ENCODE measurements at places on chromosomes 12 and 14.
A peak's percentile ranks its signal among the peaks of the same experiment; 100 is the strongest.

- no peak for DNase-seq
Observed at GRCh38 chr12:58393152-58393551, 451.8 kb downstream of the ATP23 start.

DNA sequence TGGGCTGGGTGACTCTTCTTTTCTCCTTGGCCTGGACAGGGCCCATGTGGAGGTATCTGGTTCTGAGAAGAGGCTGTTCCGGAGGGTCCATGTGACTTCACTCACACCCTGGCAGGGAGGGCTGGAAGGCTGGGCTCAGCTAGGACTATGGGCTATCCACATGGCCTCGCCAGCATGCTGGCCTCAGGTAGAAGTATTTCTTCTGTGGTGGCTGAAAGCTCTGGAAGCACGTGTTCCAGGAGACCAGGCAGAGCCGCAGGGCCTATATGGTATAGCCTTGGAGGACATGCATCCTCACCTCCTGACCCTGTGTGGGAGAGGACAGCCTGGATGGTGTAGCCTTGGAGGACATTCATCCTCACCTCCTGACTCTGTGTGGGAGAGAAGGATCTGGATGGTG is 38.2 kb upstream of the FZD10 start:
- no peak for DNase-seq

DNA sequence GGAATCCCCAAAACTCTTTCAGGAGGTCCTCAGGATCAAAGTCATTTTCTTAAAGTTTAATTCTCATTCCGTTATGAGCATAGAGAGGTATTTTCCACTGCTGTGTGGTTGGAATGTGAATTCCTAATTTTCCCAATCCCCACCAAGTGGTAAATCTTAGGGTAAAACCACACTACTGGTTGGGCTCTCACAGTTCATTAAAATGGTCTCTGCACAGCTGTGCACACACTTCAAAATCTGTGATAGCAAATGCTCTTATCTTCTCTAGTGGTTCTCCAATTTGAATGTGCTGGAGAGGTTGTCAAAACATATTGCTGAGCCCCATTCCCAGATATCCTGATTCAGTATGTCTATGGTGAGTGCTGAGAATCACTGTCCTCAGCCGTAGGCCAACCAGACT is 189.1 kb downstream of the BMP4 start:
- no peak for DNase-seq

DNA sequence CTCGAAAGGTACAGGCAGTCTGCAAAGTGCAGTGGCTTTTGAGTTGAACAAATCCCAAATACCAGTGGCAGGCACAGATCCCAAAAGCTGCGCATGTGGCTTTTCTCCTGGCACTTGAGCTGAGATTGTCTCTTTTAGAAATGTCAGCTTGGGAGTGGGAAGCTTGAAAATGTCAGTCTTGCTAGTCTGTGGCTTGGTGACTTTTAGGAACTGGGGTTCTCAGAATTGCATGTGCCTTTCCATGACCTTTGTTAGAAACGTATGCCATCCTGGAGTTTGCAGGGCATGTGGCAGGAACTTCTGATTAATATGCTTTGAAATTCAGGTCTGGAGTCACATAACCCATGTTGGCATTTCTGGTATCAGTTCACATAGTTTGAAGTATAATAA is 182.1 kb downstream of the CHST11 start:
- DNase-seq, result no peak

- no peak for DNase-seq
Observed at GRCh38 chr12:46794593-46795190, 31.1 kb downstream of the SLC38A4 start.

GRCh38 chr12:779745-780734 is 27.7 kb downstream of the WNK1 start:
- DNase-seq, result no peak

- DNase-seq, result no peak
Observed at GRCh38 chr12:69821032-69821455, 4.0 kb upstream of the MYRFL start.

DNA sequence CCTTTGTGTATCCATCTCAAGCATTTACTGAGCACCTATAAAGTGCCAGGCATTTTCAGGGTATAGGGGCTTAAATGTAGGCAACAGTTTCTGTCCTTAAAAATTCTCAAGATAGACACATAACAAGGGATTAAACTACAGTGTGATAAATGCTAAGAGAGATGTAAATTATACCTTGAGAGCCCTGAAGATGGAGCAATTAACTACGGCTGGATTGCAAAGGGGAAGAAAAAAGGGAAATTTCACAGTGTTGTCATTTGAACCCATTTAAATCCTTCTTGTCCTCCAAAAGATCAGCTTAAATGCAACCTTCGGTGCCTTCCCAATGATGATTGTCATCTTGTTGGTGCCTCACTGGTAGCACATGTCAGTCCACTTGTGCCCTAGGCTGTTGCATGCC is 11.5 kb upstream of the IL26 start:
- DNase-seq, result peak; percentile 27

DNA sequence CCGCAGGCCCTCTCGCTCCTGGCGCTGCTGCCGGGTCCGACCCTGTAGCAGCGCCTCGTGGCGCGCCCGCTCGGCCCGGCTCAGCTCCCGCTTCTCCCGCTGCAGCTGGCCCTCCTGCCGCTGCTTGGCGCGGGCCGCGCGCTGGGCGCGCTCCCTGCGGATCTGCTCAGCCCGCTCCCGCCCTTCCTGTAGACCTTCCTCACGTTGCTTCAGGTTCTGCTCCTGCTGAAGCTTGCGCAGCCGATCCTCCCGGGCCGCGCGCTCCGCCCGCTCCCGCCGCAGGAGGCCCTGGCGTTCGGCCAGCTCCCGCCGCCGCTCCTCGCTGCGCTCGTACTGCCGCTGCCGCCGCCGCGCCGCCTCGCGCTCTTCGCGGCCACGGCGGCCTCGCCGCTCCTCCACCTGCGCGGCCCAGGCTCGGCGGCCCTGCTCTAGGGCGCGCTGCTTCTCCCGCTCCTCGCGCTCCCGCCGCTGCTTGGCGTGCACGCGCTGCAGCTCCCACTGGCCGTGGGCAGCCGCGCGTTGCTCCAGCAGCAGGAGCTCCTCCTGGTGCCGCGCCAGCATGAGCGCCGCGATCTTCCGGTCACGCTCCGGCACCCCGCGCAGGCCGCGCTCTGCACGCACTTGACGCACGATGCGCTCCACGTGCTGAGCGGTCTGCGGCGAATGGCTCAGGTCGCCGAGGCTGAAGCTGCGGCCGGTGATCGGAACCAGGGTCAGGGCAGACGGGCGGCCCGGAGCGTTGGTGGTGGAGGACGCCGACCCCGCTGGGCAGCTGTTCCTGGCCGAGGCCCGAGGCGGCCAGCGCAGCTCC is 2.4 kb downstream of the CCDC177 start:
- DNase-seq, result no peak

GRCh38 chr12:132437252-132437932 is 52.6 kb upstream of the FBRSL1 start:
- no peak for DNase-seq

DNA sequence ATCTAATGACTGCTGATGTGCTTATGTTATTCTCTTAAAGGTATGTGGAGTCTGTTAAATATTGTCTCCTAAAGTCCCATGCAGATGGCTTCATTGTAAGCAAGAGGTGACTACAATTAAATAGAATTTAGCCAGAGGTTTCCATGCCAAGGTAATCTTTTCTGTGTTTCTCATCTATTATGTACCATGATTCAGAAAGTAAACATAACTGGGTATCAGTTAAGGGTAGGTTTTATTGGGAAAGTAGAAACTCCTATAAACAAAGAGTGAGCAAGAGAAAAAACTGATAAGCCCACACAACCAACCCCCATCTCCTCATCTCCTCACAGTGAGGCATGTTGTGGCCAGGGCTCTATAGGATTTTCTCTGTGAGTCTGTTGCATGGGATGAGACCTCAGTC is 611.7 kb downstream of the SNAPC1 start:
- DNase-seq, result no peak

- DNase-seq, result no peak
Observed at GRCh38 chr12:47725893-47726292, 603 bp upstream of the ENDOU start.

DNA sequence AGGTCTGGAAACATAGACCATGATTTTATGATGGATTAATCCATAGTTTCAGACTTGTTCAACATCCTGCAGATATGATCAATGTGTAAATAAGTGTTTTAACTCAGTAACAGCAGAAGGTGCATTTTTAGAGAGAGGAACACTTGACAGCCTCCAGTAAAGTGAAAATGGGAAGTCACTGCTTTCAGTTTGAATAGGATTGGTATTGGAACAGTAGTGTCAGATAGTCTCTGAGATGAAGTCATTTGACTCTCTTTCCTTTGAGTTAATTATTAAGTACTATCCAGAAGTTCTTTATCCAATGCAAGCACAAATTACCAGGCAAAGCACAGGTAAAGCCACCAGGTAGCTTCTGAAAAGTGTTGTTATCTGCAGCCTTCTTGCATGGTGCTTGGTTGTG is 14.5 kb upstream of the NAV3 start:
- DNase-seq, result peak; percentile 43

- no peak for DNase-seq
Observed at GRCh38 chr14:64061706-64062105, 208.9 kb downstream of the SYNE2 start.

DNA sequence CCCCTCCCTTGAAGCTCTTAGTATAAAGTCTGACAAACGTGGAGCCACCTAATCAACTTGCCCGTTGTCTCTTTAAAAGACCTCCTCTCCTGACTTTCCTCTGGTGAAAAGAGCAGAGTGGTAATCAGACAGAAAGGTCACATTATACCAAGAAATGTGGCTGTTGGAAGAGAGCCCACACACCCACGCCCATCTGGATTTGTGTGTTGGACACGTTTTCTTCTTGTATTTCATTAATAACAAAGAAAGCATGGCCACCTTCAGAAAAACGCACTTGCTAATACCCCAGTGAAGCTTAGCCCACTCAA is 41.3 kb downstream of the CCDC60 start:
- DNase-seq, result no peak

- no peak for DNase-seq
Observed at GRCh38 chr14:56933446-56933845, 123.2 kb upstream of the OTX2 start.

GRCh38 chr14:93903342-93904184 is 23.6 kb upstream of the FAM181A start:
- DNase-seq, result no peak

GRCh38 chr12:79453820-79454219 is 236.9 kb downstream of the PAWR start:
- no peak for DNase-seq

DNA sequence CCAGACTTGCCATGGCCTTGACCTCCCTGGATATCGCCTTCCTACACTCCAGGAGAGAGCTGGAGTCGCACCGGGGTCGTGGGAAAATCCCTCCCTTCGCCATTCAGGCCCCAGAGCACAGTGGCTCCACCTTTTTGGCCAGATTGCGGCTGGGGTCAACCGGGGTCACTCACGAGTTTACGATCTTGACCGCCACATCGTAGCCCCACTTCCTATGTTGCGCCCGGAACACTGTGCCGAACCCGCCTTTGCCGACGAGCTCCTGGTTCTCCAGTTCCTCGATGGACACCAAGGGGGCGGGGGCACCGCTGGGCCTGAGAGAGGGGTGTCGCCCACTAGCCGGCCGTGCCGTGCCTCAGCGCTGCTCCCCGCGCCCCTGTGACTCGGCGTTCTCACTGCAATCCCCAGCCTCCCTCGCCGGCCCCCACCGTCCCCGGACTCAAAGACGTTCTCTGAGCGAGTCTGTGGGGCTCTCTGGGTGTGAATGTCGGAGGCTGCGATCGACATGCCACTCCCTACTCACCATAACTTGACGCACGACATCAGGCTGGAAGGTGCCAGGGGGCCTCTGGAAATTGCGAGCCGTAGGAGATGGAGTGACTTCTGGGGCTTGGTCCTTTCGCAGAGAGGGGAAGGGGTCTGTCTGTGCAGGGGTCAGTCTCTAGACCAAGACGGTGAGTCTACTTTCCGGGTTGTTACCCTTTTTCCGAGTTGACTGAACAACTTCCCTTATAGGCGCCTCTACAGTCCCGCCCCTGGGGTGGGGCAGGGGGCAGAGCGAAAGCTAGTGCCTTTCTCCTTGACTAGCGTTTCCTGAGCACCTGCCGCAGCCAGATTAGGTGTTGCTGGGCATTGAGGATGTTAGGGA is at the start of gene RIPK3:
TSS of gene RIPK3 (minus strand) at position 708 of the 868 bp plus-strand sequence. CDS start at position 543, 165 bp downstream.
- DNase-seq, result peak; percentile 22

DNA sequence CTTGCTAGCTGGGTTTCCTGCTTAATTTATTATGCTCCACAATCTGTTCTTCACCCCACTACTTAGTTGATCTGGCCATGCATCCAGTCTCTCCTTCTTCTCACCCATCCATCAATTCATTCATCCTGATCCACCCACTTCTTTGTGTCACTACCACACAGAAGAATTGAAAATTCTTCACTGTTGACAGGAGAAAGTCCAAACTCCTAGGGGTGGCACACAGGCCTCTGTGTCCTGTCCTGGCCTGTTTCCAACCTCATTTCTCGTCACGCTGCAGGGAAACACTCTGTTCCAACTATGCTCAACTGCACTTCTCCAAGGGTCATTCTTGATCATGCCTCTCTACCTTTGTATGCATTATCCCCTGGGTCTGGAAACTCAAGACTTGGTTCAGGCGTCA is 10.6 kb upstream of the KRT83 start:
- DNase-seq, result no peak

DNA sequence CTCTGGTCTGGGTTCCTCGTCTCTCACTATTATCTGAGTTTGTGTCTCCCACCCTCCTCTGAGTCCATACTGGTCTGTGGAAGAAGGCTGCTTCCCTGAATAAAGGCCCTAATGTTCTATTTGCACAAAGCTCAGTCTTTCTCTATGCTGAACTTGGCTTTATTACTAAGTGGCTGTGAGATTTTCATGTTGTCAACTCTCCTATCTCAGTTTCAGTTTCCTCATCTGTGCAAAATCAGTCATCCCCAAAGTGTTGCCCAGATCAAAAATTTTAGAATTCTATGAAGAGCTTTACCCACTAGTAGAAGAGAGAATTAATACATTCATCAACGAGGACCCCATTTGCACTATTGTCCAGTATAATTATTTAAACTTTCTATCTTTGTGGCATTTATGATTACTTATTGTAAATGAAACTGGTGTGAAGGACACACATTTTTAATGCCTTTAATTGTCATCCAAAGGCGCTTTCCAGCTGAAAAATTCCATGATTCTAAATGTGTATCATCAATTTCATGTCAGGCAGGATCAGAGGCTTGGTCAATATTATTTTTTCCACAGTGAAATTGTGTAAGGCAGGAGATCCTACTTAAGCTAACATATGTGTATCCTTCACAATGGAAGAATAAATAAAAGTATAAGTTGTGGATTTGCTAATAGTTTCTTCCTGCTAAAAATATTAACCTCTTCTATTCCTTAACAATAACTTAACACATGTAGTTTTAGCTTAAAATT is 79.1 kb upstream of the EEA1 start:
- DNase-seq, result no peak

- DNase-seq, result no peak
Observed at GRCh38 chr14:47961634-47962033, 286.2 kb upstream of the MDGA2 start.

All from pons (tissue), 1 donor.